ENCODE measurements at places on chromosomes 1 and 21.

DNA sequence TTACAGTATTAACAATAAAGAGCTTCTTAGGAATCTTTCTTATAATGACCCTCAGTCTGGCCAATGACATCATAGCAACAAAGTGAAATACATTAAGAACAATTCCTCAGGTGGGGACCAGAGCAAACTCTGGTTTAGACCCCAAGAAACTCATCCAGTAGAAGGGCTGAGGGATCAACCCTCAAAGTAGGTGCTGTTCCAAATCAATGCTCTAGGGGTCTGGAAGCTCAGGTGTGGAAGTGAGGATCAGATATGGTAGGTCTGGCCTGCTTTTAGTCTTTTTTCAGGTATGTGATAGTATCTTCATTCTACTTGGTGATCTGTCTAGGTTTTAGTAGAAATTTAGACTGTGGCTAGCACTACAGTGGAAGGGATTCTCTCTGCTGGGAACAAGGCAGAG lies 291.7 kb downstream of the PDE4B start:
- no peak for DNase-seq

- DNase-seq = peak; percentile 72
These were observed 19.2 kb upstream of the CDK18 start for GRCh38 chr1:205484985-205485967.

DNA sequence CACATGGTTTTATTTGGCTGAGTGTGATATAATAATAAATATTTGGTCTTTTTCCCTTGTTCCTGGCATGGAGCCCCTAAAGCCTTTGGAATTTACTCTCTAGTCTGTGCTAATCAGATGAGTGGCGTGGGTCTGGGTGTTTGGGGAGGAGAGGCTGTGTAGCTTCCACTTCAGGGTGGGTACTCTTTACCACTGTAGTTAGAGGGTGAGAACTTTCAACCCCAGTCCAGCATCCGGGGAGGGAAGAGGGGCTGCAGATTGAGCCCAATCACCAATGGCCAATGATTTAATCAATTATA lies 20.0 kb downstream of the USP25 start:
- no peak for DNase-seq

- no peak for DNase-seq
These were observed 119.4 kb upstream of the RRP15 start for GRCh38 chr1:218165701-218166114.

GRCh38 chr1:23567996-23568607 lies 8.8 kb upstream of the ID3 start:
- no peak for DNase-seq

DNA sequence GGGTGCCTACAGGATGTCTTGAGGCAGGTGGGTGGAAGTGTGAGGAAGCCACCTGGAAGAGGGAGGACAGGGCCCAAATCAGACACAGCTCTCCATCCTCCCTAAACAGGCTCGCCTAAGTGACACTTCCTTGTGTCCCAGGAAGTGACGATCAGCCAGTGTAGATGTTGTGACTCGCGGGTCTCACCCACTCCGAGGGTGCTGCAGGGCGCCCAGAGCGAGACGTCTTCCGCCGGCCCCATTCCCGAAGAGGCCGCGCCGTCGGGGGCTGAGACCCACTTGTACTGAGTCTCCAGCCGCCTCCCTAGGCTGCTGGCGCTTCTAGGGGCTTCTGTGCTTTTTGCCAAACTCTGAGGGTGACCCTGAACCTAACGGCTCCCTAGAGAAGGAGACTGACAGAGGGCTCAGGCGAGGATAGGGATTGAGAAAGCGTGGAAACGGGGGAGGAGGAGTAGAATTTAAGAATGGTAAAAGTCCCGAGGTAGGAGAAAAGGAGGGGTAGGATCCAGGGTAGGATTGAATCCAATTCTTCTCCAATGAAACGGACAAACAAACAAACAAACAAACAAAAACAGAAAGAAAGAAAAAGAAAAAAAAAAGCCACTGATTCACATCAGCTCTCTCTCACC lies 543 bp upstream of the MARK1 start:
- DNase-seq = no peak

DNA sequence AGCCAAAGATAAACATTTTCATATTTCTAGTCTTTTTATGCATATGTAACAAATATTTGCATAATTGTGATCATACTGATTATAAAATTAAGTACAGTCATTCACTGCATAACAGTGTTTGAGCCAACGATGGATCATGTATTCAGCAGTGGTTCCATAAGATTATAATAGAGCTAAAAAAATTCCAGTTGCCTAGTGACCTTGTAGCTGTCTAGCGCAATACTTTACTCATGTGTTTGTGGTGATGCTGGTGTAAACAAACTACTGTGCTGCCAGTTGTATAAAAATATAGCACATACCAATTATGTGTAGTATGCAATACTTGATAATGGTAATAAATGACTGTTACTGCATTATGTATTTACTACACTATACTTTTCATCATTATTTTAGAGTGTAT lies 2.1 kb upstream of the S100A10 start:
- no peak for DNase-seq

- DNase-seq = peak; percentile 69
These were observed 1.2 kb upstream of the NEGR1 start for GRCh38 chr1:72283307-72284083.

DNA sequence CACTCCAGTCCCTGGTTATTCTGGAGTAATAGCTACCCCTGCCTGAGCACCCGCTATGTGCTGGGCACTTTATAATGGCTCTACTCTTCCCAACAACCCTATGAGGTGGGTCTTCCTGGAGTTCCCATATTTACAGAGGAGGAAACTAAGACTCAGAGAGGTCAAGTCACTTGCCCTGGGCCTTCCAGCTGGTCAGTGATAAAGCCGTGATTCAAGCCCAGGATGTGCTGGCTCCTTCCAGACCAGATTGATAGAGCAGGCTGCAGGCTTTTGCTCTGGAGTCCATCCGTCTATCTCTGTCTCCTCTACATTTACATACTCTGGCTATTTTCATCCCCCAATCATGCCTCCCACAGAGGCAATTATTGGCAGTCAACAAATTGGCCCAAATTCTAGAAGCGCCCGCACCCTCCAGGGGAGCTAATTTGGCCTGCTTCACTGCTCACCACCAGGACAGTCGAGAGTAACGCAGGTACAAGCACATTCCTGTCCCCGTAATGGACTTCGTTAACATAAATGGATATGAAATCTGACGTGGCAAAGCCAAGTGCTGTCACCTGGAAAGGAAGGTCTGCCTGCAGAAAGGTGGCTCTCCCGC lies 39.8 kb upstream of the SELENON start:
- DNase-seq = no peak

- no peak for DNase-seq
These were observed 26.4 kb downstream of the TRAF5 start for GRCh38 chr1:211352985-211353515.

- no peak for DNase-seq
These were observed 66.0 kb downstream of the GNG4 start for GRCh38 chr1:235583511-235584001.

DNA sequence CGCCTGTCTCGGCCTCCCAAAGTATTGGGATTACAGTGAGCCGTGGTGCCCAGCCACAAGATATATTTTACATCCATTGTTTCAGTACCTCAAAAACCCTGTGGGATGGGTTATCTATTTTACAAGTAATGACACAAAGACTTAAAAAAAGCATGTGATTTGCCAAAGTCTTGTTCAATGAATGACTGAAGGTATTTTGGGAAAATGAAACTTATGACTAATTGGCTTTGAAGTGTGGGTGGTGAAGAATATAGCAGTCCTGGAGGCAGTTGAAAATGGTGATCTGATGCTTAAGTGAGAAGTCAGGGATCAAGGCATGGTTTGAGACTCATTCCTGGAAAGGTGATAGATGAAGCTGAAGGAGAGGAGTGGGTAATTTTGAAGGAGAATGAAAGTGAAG lies 3.0 kb downstream of the SWT1 start:
- DNase-seq = no peak

GRCh38 chr1:39781349-39781715 lies 7.3 kb downstream of the BMP8B start:
- DNase-seq = no peak

DNA sequence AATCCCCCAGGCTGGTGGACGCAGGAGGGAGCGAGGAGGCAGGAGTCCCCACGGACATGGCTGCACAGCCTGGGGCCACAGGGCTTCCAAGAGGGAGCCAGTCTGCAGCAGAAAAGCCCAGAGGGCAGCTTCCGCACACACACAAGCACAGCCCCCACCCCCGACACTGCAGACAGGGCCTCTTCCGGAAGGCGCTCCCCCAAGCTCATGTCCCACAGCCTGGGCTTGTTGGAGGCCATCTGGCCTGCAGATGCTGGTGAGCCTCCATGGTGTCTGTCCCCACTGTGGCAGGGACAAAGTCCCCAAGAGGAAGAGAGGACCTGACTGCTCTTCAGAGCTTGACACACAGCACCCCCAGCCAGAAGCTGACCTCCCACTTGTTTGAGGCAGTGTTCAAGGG lies 13.4 kb upstream of the KIAA1614 start:
- DNase-seq = no peak

DNA sequence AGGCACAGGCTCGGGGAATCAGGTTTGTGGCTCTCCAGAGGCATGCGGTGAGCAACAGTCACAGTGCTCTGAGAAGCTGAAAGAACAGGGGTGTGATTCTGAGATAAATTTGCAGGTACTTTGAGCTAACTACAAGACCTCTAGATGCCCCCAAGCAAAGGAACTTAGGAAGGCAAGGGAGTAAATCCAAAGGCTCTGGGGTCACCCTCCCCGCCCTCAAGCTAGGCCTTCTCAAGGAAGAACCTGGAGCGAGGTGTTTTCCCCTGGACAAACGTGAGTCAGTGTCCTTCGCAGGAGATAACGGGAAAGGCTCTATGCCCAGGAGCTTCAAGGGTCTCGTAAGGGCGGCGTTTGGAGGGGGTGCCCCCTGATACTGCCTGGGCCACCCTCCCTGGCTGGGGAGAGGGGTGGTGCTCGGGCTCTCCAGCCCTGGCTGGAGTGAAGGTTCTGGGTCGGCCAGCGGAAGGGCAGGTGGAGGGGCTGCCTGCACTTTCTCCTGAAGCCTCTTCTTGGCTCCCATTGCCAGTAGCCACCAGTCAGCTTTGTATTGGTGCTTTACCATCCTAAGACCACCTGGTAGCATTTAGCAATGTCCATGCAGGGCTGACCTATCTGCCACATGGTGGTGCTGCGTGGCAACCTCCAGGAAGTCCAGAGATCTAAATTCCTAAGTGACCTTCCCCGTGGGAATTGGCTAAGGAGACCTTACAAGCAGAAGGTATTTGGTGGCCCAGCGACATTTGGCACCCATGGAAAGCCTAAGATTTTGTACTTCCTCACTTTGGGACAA lies 44.0 kb downstream of the GPR161 start:
- no peak for DNase-seq

- DNase-seq = no peak
These were observed 80.9 kb downstream of the ABCA4 start for GRCh38 chr1:94039871-94040569.

- DNase-seq = no peak
These were observed 496.9 kb upstream of the CAMK1G start for GRCh38 chr1:209086486-209087192.

DNA sequence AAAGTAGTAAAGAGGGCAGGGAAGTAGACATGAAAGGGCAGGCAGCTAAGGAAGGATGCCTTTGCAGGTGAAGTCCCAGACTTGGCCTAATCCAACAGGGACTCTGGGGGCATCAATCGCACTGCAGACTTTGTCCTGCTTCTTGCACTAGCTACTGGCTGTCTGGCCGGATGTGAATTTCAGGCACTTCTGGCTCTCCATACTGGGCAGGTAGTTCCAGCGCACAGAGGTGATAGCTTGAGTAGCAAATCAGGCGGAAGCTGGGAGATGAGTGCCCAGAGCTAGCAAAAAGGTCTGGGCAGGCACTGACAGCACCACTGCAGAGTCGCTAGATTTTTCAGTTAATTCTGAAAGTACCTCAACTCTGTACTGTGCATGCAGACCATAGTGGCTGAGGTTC lies 997 bp downstream of the RSPH1 start:
- DNase-seq = no peak

GRCh38 chr1:16186655-16187235 lies 25.7 kb downstream of the ARHGEF19 start:
- no peak for DNase-seq

DNA sequence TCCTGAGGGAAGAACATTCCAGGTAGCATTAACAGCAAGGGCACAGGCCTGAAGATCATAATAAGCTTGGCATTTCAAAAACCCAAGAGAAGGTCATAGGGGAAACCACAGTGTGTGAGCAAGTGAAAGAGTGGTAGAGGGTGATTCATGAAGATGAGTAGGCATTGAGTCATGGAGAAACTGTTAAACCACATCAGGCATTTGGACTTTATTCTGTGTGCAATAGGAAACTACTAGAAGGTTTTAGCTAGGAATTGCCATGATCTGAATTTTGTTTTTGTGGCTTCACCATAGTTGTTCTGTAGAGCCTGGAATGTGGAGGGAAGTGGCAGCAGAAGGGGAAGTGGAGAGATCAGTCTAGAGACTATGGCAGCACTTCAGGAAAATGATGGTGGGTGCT lies 359.0 kb upstream of the PTBP2 start:
- no peak for DNase-seq

DNA sequence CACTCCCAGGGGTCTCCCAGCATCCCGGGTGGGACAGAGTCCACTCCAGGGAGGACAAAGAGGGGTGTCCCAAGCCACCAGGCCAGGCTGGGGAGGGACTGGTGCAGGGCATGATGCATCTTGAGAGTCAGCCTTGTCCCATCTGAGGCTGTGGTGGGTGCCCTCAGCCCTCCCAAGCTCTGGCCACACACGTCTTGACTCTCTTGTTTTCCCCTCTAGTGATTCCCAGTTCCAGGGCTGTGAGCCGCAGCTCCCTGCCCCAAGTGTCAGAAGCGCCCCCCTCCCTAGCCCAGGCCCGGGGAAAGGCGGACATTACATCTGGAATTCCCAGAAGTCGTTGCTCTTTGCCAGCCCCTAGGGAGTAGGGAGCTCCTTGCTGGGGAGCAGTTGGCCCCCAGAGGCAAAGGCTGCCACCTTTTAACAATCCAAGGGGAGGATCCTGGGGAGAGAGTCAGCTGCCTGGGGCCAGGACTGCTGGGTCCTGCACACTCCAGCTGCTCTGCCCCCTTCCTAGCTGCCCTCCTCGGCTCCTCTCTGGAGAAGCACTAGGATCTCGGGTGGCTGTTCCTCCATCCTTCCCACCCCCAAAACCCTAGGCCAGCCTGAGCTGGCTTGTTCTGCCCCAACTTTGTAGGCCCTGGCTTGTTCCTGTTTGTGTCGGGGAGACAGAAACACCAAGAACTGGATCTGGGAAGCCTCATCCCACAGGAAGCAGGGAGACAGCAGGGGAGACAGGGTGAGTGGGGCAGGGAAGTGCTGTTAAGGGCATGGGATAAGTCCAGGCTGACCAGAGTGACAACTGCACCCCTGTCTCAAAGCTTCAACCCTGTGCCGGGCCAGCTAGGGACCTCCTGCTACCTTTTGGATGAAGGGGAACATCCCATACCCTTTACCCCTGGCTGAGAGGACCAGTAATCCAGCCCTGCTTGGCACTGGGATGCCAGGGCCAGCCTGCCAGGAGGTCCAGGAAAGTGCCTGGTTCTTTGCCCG lies 3.2 kb upstream of the PTPN7 start:
- no peak for DNase-seq

DNA sequence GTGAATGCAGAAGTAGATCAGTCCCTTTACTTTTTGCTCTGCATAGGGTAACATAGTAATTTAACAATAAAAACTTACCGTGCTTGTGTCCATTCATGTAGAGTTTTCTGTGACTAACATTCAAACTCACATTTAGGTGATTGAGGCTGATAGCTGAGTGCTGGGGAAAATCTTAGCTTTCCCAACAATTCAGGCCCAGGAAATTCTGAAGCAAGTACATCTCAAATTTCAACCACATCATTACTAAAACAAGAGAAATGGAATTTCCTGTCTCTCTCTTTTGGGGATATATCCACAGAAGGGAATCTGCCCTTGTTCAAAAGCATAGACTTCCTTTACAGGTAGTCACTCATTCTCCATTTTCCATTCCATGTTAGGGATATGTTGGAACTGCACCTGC lies 33.1 kb upstream of the C1orf146 start:
- no peak for DNase-seq

GRCh38 chr1:229065613-229066012 lies 205.3 kb upstream of the RAB4A start:
- DNase-seq = no peak
